ENCODE measurements at places on chromosomes 2 and 18. TPM values are rescaled to one million over a fixed set of nuclear protein-coding genes. Genes with fewer than 3 reads are reported as not detected.

DNA sequence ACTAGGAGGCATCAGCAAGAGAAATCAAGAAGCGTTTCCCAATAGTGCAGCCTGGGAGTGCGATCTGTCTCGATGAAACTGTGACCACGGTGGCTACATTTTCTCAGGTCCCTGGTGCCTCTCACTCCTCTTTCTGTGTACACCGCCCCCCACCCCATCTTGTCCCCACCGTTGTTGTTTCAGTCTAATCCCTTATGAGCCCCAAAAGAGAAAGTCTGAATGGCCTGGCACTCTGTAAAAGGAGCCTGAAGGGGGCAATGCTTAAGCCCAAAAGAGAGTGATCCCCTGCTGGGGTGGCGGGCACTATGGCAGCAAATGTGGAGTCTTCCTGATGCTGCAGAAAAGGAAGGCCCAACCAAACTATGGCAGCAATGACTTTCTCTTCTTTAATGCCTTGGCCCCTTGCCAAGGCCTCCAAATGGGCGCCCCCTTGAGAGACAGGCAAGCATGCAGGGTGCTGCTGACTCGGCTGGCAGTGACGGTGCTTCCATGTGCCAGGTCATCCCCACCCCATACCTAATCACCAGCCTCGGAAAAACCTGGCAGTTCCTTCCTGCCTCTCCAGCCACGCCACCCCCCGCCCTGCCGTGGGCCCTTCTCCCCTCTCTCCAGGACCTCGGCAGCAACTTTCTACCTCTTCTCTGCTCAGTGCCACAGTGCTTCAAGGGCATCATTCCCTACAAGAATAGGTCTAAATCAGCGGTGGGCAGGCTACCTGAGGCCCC, 123.0 kb downstream of the CYP26B1 start:
- DNase-seq = no peak

DNA sequence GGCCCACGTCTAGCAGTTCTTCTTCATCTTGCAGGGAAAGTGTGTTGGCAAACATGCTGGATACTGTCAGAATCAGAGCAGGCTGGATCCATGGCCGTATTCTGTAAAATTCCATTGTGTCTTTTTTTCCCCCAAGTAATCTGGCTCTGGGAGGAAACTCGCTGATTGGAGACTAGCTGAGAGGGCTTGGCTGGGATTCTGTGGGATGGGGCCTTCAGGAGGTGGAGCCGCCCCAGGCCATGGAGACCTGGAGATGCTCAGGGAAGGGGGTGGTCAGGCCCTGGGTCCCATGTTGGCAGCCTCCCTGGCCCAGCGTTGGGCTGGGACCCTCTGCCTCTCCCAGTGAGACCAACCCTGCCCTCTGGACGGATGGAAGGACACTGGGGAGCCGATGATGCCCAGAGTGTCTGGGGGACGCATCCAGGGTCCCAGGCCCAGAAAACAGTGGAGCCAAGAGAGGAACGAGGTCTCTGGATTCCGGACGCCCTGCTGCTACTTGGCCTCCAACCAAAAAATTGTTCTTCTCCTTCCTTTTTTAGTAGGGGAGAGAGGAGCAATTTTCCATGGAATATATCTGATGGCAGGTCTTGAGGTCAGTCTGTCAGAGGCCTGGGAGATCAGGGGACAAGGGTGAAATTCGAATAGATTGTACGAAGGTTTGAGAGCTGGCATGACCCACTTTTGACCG, 114.5 kb downstream of the AGAP1 start:
- DNase-seq = no peak

EPAS1 gene
- total RNA-seq = 2.4 TPM

- no peak for DNase-seq
Observed at GRCh38 chr2:126909781-126910180, 11.1 kb downstream of the TEX51 start.

GRCh38 chr18:50662177-50662576, 102.3 kb downstream of the MAPK4 start:
- no peak for DNase-seq

DNA sequence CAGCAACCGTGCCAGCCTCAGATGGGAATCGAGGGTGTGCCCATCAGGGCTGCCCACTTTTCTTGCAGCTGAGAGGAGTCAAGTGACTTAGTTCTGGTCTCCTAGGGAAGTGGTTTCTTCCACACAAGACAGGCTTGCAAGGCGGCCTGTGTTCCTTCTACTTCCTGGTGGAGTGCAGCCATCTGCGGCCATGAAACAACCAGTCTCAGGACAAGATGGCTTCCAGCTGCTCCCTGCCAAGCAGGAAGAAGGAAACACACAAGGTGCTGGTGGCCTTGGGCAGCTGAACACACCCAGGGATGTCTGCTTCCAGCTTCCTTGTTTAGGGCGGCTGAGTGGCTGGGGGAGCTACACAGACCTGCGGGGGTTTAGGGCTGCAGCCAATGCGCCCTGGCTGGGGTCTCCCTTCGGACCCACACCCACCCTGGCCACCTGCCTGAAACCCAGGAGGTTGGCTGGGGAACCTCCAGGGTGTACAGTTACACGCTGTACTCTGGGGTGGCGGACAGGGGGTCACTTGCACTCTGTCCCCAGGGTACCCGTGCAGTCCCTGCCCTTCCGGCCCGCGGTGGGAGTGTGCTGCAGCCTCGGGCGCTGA, 34.7 kb downstream of the PTPN18 start:
- DNase-seq = no peak

DNA sequence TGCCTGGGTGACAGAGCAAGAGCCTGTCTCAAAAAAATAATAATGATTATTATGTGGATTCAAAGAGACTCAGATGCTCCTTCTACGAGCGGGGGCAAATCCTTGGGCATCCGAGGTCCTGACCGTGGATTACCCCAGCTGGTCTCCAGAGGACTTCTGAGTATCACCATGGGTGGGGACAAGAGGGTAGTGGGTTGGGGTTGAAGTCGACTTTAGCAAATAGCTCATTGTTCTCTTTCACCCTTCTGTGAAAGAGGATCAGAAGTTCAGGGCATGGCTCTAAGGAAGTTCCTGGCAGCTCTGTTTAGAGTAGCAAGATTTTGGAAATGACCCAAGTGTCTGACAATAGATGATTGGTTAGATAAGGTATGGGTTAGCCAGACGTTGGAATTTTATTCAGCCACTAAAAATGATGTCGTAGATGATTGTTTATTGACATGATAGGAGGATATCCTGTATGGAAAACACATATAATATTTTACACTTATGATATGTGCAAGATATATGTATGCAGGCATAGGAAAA, 59.0 kb upstream of the SPRED2 start:
- peak; percentile 6 for DNase-seq

DNA sequence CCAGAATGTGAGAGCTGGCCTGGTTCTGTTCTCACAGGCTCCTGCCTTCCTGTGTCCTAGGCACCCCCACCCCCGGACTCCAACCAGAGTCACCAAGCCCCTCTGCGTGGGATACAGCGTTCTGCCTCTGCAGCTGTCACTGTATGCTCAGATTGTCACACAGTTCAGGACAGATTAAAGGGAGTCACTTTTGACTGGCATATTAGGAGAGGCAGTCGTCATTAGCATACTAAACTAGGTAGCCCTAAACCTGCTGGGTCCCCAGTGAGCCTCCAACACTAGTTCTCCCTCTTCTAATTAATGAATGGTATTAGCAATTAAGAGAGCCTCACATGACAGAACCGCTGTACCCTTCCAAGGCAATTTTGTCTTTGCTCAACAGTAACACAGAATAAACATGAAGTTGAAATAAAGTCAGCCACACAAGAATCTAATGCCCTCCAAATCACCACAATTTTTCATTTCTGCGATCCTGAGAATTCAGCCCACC, 340.2 kb downstream of the CMPK2 start:
- no peak for DNase-seq

- no peak for DNase-seq
Observed at GRCh38 chr18:24043403-24043802, 28.8 kb downstream of the TTC39C start.

- DNase-seq = no peak
Observed at GRCh38 chr18:77407733-77408132, 158.1 kb downstream of the GALR1 start.

DNA sequence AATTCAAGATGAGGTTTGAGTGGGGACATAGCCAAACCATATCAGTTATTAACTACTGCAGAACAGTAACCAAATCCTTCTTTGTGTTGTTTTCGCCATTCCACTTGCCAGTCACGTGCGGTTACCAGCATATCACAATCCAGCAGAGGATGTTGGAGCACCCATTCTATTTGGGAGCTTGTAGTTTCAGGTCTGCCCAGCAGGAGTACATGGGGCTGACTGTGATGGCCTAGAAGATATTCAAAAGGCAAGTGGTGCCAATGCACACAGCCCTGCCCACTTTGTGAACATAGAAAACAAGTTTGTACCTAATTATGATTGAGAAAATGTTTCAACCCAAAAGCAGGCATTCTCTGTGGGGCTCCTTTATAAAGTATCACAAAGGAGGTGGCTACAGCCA, 57.0 kb downstream of the ZNF519 start:
- no peak for DNase-seq

C18orf32 gene
- total RNA-seq = 36.1 TPM

GRCh38 chr2:200695191-200695590, 109.4 kb downstream of the AOX1 start:
- no peak for DNase-seq

GRCh38 chr18:11581286-11581685, 28.1 kb upstream of the SLC35G4 start:
- no peak for DNase-seq

DNA sequence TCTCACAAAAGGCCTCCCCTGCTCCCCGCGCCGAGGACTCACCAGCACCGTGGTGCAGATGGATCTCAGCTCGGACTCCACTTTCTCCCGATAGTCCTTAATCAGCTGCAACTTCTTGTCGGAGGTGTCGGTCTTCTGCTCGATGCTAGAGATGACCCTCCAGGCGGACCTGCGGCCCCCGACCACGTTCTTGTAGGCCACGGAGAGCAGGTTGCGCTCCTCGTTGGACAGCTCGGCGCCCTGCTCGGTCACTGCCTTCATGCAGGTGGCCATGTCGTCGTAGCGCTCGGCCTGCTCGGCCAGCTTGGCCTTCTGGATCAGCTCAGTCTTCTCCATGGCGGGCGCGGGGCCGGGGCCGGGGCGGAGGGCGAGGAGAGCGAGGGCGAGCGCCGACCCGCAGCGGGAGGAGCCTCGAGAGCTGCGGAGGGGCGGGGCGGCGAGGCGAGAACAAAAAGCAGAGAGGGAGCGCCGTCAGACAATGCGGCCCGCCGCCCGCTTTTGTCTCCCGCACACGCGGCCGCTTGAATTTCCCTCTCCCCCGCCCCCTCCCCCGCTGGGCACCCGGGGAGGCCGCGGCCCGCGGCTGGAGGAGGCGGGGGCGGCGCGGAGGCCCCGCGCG, 571 bp downstream of the YWHAQ start:
- DNase-seq = peak; percentile 84

DNA sequence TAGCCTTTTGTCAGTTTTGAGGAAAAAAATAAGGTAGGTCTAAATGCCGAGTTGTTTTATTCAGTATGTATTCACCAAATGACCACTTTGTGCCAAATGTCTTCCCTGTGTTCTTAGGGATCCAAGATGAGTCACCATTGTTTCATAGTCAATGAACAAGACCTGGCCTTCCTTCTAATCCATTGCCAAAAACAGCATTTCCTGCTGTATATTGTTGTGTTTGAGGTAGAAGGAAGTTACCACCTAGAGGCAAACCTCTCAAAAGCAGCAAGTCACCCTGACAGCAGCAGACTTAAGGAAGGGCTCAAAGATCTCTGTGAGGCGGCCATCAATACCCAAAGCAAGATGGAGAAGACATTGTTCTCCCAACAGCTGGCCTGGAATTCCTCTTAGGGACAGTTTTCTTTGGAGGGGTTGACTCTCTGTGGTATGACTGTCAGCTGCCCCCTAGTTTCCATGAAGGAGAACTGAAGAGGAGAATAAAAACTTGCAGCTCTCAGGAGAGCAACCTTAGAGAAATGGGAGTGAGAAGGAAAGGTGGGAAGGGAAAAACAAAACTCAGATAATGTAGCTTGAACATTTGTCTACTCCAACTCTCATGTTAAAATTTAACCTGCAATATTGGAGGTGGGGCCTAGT, 328.3 kb downstream of the LRATD1 start:
- no peak for DNase-seq

GRCh38 chr2:167626301-167626700, 621.1 kb downstream of the STK39 start:
- DNase-seq = no peak

UGT1A4 gene
- total RNA-seq = not detected

GRCh38 chr2:145593280-145593679, 1073.4 kb upstream of the ZEB2 start:
- no peak for DNase-seq
